ENCODE measurements at places on chromosomes 12 and 14.
A peak's percentile ranks its signal among the peaks of the same experiment; 100 is the strongest.

DNA sequence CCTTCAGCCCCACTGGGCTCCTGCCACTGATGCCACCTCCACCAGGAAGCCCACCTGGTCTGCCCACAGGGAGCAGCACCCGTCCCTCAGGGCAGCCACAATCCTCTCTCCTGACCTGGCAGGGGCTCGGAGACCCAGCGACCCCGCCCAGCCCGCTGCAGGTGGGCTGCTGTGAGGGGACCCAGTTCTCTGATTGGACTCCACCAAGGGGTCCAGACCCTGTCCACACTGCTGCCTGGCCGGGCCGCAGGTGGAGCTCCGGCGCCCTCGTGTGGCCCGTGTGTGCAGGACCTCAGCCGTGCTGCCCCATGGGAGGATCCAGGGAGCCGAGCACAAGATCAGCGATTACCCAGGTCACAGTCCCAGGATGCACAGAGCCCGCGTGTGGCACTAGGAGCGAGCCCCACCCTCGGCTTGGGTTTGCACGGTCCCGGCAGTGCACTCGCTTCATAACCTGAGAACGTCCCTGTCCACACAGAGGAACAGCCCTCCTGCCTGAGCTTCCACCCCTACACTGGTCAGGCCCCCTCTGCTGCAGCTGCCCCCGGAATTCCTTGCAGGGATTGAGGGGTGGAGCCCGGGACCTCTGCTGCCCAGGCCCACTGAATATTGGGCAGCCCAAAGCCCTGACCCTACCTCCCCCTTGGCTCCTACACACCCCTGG is 35.4 kb upstream of the TMEM179 start:
- peak; percentile 75 for DNase-seq

DNA sequence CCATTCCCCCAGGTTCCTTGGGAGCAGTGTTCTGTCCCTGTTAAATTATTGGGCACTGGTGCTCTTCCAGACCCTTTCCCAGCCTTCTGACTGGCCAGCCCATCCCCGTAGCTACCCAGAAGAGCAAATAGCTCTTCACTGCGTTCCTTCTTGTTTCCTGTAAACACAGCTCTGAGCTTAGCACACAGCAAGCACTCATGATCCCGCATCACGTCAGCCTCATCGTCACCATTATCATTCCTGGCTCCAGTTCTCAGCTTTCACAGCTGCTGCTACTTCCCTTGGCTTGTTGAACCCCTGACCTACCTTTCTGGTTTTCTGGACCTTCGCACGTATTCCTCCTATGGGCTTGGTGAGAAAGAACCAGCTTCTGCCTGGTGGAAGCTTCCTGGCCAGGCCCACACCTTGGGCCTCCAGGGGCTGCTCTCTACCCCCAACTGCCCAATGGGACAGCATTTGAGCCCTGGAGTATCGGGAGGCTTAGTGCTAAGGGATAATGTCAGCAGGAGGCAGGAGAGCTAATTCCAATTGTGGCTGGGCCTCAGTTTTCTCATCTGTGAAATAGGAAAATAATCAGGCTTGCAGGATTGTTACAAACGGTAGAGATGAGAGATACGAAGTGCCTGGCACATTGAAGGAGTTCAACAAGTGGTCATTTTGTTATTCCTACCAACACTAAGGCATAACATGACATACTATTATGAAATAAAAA is 22.6 kb upstream of the PAPOLA start:
- DNase-seq: no peak

GRCh38 chr12:67750513-67751183 is 102.1 kb downstream of the DYRK2 start:
- DNase-seq: no peak

GRCh38 chr14:104425171-104425681 is 154.3 kb upstream of the C14orf180 start:
- DNase-seq: no peak

DNA sequence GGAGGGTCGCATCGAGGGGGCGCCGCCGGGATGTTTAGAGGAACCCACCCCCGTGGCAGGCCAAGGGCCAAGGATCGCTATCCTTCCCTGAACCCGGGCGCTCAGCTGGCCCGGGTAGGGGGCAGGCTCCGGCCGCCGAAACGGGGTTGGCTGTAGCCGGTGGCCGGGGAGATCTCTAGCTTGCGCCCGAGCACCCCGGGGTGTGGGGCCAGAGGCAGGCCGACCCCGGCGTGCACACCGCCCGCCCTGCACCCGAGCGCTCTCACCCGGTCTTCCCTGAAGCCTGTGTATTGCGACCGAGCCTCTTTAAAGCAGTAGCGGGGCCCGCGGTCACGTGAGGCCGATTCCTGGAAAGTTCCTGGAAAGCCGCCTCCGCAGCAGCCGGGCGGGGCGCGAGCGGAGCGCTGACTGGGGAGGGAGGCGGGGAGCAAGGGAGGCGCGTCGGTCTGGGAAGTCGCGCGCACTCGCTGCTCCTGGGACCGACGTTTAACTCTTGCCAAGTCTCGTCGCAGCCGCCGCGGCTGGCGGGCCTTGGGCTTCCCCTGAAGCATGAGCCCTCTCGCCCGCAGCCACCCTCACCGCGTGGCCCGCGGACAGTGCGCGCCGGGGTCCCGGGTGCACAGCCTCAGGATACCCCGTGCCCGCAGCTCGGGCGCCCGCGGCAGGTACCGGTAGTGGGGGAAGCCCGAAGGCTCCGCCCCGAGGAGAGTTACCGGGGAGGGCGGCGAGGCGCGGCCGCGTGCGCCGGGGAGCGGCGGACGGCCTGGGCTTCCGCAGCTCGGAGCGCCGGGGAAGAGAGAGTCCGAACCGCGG is 1.7 kb upstream of the SOCS2 start:
- peak; percentile 96 for DNase-seq

DNA sequence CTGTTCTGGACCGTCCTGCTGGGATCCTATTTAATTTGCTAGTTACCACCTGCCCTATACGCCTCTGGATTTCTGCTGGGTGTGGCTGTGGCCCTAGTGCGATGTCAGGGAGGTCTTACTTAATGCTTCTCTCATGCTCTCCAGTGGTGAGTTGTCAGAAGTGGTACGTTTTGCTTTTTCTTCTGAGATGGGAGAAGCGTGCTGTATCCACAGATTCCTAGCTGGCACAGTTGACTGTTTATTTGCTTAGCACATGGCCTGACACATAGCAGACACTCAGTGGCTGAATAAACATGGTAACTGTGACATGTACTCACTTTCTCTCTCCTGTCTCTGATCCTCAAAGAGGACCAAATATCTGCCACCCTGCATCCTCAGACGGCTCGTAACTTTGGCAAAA is 107.3 kb downstream of the CACNA1C start:
- DNase-seq: no peak

DNA sequence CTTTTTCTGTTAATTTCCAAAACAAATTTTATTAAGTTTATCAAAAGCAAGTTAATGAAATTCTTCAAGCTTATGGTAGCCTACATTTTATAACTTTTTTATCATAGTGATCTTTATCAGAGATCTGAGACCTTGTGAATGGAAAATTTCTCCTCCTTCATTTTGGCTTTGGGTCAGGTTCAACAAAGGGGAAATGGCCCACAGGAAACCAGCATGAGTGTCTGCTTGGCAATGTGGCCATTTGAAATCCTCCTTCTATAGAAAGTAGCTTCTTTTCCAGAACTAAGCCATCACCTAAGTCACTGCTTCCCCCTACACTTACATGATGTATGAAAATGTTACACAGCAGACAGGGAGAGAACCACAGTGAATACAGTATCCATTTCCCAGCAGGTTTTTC is 1.6 kb downstream of the RHOJ start:
- DNase-seq: no peak

GRCh38 chr12:8890313-8891085 is 23.8 kb upstream of the PHC1 start:
- peak; percentile 61 for DNase-seq

- DNase-seq: peak; percentile 62
These were observed 10.7 kb downstream of the KANSL2 start for GRCh38 chr12:48671231-48671856.

DNA sequence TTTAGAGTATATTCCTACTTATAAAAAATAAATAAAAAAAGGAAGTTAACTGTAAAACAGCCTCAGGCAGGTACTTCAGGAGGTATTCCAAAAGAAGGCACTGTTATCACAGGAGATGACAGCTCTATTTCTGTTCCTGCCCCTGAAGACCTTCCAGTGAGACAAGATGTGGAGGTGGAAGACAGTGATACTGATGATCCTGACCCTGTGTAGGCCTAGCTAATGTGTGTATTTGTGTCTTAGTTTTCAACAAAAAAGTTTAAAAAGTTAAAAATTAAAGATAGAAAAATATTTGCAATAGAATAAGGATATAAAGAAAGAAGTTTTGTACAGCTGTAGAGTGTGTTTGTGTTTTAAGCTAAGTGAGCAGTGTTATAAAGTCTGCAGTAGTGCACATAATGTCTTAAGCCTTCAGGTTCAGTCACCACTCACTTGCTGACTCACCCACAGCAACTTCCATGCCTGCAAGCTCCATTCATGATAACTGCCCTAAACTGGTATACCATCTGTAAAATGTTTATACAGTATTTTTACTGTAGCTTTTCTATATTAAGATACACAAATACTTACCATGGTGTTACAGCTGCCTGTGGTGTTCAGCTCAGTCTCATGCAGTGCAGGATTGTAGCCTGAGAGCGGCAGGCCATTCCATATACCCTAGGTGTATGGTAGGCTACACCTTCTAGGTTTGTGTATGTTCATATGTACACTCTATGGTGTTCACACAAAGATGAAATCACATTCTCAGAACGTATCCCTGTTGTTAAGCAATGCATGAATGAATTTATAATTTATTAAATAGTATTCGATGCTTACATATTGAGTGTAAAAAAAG is 121.1 kb downstream of the ANO6 start:
- DNase-seq: no peak

DNA sequence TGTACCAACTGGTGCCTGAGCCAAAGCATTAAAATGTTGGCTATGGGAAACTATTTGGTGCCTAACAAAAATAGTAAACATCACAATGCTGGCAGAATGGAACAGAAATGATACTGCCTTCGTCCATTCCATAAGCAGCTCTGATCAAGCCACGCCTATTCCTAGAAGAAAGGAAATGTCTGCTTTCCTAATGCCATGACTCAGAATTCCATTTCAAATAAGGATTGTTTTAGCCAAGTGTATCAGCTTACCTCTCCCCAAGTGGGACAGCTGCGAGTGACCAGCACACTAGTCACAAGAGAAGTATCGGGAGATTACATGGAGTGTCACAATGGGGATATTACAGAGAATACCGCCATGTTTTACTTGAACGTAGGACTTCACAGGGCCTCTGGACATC is 38.7 kb downstream of the GLT8D2 start:
- DNase-seq: peak; percentile 71

DNA sequence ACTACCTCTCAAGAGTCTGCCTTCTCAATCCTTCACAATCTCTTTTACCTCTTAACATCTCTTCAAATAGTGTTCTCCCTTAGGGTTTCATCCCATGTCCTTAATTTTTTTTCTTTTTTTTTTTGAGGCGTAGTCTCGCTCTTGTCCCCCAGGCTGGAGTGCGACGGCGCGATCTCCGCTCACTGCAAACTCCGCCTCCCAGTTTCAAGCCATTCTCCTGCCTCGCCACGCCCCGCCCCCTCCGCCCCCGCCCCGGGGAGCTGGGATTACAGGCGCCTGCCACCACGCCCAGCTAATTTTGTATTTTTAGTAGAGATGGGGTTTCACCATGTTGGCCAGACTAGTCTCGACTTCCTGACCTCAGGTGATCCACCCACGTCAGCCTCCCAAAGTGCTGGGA is 7.0 kb upstream of the BCAT1 start:
- DNase-seq: no peak

DNA sequence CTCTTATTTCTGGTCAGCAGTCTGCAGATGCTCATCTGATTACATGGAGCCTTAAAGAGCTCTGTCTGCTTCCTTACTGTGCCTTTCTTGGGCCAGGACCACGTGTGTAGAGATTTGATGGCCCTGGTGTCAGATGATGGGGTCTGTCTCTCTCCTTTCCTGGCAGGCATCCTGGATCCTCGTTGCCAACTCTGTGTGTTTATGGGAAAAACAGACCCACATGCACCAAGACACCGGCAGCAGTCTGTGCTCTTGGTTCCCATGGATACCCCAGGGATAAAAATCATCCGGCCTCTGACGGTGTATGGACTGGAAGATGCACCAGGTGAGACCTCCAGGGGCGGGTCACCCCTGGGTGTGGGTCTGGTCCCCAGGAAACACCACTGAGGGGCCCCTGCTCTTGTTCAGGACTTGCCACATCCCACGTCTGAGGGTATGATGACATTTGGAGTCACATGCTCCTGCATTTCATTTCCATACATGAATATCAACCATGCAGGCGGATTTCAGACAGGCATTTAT is 18.5 kb upstream of the ALDH2 start:
- DNase-seq: no peak

- peak; percentile 10 for DNase-seq
These were observed 31.2 kb downstream of the CCDC59 start for GRCh38 chr12:82326905-82327503.

DNA sequence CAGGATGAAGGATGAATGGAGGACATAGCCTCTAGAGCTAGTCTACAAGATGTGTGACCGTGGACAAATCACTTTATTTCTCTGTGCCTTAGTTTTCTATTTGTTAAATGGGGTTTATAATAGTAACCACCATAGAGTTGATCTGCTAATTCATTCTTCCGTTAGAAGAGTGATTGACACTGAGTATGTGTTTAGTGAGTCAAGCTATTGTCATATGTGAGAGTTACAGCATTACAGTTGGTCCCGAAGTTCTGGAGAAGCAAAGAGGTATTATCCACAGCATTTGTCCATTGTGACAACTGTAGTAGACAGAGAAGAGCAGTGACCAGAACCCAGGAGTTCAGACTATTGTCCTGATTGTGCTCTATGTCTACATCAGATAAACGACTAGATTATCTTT is 14.1 kb downstream of the FAR2 start:
- DNase-seq: no peak

DNA sequence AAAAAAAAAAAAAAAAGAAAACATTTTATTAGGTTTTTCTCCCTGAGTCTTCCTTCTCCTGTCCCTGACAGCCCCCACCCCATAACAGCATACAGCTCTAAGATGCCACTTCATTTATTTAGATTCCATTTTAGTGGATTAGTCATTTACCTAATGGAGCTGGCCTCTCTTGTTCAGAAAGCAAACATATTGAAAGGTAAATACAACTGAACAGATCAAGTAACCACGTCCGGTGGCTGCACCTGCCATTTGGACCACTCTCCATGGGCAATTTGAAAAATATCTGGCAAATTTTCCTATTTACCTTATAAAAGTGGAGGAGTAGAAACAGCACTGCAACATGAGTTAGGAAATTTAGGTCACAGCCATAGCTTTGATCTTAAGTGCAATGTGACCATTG is 254.6 kb downstream of the C12orf42 start:
- DNase-seq: no peak

- DNase-seq: no peak
These were observed 159.9 kb upstream of the FOXN3 start for GRCh38 chr14:89576960-89577359.

- DNase-seq: no peak
These were observed 63.6 kb downstream of the CHST11 start for GRCh38 chr12:104520242-104520900.

GRCh38 chr14:33259764-33260163 is 321.1 kb downstream of the NPAS3 start:
- DNase-seq: no peak

Data from RWPE1 (cell line).